Right lobe of liver (tissue), 6 donors: ENCODE measurements at places on chromosomes 5 and 9. TPM values are rescaled to one million over a fixed set of nuclear protein-coding genes. Genes with fewer than 3 reads are reported as not detected.
A peak's percentile ranks its signal among the peaks of the same experiment; 100 is the strongest.

DNA sequence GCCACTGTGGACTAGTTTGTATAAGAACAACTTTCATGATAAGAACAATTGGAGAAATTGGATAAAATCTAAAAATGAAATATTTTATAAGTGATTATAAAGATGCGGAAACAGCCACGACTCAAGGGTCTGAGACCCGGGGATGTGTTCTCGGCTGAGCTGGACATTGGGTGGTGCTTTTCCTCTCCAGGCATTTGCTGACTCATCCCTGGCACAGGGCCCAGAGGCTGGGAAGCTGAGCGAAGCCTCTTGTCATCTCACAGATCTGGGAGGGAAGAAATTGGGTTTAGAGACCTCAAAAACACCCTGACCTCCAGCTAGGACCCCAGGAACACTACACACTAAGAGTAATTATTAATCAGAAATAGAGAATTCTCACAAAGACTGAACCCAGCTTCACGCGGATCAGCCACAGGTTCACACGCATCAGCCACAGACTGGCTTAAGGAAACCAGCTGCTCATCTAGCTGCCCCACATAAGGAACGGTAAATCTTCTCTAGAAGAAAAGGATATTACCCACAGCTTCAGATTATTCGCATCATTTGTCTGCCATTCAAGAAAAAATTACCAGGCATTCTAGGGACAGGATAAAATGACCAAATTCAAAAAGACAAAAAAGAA is 2.8 kb upstream of the OR2V1 start:
- peak; percentile 74 for DNase-seq

DNA sequence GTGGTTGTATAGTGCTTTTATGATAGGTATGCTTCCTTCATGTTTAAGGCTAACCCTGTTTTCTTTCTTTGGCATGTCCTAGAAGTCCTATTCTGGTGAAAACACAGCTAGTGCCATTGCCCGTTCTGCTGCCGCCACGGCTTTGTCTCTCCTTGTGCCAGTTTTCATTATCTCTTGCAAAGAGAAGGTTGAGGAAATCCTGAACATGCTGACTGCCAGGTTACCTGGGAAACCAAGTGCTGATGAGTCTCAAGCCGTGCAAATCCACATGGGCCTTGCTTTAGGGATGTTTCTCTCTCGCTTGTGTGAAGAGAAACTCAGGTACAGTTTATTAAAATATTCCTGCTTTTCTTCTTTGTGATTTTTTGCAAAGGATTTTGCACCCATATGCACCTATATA is 102.2 kb downstream of the HACD4 start:
- DNase-seq = no peak

DNA sequence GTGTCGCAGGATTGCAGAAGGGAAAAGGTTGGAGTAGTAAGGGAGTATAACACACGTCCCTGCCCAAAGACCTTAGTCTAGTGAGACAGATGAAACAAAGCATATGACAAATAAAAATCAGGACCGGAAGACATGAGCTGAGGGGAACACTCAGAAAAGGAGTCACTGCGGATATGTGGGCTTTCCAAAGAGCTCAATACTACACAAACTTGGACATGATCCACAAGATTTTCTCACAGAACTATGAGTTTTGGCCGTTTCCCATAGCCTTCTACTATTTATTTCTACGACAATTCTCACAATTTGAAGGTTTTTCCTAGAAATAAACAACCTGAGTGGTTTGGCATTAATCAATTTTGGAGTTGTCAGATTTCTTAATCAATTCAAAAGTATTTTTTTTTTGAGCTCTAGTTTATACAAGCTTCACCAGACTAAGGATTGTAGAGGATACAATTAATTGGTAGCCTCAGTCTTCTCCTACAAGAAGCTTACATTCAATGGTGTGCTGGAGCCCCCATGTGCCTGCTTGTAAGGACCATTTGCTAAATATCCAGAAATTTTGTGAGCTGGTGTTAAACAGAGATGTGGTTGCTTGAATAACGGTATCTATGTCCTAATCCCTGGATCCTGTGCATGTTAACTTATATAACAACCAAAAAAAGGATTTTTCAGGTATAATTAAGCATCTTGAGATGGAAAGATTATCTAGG is 91.4 kb downstream of the ADAMTS12 start:
- DNase-seq = no peak

GRCh38 chr9:134293611-134294152 is 32.6 kb upstream of the RXRA start:
- DNase-seq = no peak

- peak; percentile 40 for DNase-seq
Observed at GRCh38 chr9:135478829-135479468, 633 bp upstream of the PPP1R26 start.

- DNase-seq = no peak
Observed at GRCh38 chr9:88684046-88684445, 149.1 kb downstream of the NXNL2 start.

DNA sequence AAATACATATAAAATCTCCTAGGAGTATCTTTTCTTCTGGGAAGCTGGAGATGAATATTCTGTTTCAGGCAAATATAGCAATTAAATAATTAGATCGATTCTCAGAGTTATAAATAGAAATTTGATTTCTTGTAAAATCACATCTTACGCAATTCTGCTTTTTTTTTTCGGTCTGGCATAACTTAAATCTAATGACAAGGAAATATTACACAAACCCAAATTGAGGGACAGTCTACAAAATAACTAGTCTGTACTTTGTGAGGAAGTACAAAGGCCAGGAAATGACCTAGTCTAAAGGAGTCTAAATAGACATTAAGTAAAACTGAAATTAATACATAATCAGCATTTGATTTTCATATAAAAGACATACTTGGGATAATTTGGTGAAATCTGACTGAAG is 133.3 kb downstream of the KIAA0825 start:
- DNase-seq = no peak

Gene ARID3C
- total RNA-seq = 1.7 TPM

DNA sequence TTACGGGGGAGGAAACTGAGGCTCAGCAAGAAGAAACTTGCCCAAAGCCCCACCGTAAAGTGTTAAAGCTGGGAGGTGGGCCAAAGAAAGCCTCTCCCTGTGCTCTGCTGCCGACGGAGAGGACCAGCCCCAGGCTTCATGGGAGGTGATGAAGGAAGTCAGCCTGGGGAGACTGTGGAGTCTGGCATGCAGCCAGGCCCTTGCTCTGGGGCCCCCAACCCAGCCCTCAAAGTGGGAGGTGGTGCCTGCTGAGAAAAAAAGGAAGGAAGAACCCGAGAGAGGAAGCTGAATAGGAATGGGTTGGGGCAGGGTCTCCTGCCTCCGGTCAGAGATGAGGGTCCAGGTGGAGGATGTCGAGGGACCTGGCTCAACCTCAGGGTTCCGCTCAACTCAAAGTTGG is 3.8 kb downstream of the RNF44 start:
- DNase-seq = no peak

Gene WNT8A
- not detected for total RNA-seq

DNA sequence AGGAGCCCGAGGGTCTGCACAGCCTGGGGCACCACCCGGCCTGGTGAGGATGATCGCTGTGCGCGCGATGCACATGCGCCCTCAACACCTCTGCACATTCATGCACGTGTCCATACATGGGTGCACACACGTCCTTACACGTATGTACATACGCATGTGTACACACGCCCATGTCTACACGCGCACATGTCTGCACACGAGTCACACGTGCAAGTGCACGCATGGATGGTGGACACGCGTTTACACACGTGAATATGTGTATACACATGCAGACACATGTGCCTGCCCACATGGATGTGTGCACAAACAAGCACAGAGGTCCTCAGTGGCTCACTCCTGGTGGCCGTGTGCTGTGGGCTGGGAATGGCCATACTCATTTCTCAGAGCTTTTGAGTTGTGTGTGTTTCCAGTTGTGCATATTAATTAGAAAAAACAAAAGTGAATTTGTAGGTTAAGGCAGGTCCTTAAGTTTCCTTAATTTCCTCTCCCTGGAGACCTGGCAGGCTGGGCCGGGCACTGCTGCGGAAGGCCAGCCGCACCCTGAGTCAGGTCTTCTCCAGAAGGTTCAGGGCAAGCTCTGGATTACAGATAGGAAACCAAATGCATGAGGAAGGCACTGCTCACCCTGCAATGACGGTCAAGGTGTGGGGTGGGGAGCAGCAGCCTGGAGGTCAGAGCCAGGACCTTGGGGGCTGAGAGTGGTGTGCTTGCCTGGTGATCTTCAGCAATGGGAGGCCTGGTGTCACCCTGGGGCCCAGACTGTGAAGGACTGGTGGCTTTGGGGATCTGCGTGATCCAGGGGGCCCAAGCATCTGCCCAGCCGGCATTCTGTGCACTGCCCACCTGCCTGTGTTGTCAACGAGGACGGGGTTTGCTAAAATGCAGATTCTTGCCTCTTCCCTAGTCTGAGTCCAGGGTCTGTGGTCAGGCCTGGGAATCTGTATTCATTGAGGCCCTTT is 1.3 kb upstream of the RNU6ATAC start:
- DNase-seq = peak; percentile 60

- no peak for DNase-seq
Observed at GRCh38 chr5:127186657-127187056, 103.9 kb upstream of the MEGF10 start.
